Dermis blood vessel endothelial cell (primary cell): ENCODE measurements at places on chromosomes 3 and 15.

DNA sequence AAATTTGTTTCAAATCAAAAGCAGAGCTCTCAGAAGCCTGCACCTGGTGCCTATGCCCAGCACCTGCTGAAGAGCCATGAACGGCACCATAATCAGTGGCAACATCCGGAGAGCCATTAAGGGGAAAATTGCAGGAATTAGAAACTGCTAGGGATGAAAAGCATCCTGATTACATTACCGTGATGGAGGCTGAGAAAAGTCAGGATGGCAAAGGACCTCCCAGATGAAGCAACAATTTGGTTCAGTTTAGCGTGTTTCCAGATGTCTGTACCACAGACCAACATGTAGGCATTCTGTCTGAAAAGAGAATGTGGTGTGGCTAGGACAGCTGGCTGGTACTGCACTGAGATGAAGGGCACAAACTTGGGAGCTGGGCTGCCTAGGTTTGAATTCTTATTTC is 106.1 kb downstream of the EOMES start:
- no peak for DNase-seq

- no peak for DNase-seq
These were observed 5.4 kb downstream of the CCDC54 start for GRCh38 chr3:107382631-107383030.

- DNase-seq, result no peak
These were observed 5.7 kb downstream of the IFRD2 start for GRCh38 chr3:50286322-50287227.

DNA sequence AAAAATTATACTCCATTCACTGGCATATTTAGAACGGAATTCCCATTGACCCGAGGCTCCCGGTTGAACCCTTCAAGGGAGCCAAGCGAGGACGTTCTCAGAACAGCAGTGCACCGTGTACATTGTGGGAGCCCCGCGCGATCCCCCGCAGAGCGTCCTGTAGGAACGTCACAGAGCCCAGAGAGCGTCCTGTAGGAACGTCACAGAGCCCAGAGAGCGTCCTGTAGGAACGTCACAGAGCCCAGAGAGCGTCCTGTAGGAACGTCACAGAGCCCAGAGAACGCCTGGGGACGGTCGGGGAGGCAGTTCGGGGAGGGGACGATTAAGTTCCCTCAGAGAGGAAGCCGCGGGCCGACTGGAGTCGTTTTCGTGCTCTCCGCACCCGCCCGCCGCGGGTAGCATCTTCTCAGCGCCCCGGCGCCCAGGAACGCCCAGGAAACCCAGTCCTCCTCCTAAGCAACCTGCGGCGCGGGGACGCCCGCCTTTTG is 506 bp upstream of the ATP1B3 start:
- peak; percentile 70 for DNase-seq

GRCh38 chr3:181578743-181579142 is 133.0 kb upstream of the SOX2 start:
- no peak for DNase-seq

DNA sequence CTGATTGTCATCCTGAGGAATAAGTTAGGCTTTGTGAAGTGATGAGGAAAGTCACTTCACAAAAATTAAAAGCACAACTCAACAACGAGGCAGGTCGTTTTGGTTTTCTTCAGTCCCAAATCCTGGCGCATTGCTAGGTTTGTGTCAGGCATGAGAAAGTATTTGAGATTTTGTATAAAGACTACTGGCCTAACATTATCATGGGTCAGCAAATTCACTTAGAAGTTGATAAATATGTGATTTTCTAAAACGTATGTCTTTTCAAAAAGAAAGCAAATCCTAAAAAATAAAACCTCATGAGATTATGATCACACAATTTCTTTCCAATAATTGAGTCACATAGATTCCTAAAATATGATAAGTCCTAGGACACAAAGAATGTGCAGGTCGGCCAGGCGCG is 395.8 kb upstream of the RORA start:
- no peak for DNase-seq

DNA sequence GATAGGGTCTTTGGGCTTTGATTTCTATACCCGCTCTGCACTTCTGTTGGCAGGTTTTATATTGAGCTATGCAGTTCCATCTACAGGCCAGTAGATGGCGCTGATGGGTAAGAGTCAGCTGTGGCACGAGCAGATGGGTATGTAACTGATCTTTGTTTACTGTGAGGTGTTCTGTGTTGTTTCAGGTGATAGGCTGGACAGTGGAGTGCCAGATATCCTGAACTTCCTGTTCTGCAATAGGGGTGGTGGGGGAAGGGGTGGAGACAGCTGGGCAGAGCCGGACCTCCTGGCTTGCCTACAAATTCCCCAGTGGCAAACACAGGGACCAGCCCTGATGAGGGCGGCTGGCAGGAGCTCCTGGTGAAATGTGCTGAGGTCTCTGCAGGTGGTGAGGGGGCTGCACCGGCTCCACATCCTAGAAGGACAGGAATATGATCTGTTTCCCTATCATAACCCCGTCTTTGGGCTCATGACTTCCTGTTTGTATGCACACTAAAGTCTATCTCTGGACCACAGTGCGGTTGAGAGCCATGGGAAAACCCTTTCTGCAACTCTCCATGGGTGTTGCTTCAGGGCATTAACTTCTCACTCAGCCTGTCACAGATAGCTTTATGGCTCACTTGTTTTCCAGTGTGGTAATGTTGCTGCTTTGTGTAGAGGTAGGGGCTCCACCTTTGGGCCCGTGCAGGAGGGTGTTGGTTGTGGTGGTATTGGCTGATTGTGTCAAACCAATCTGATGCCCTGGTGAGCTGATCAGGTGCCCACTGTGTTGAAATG is 13.4 kb upstream of the FAM98B start:
- peak; percentile 84 for DNase-seq

DNA sequence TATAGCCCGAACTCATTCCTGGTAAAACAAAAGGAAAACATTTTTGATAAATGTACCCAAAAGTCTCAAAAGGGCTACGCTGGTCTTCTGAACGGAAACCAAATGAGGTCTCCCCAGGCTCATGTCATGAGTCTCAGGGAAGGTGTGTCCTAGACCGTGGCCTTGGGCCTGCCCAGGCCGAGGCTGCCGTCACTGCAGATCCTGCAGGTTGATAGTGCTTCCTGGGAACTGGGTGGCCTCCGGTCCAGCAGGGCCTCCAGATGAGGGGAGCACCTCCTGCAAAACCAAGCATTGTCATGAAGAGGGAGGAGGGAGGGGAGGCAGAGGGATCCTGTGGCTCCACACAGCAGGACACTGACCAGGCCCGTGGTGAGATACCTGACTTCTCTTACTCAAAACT is 37.5 kb downstream of the ZXDC start:
- DNase-seq, result no peak

DNA sequence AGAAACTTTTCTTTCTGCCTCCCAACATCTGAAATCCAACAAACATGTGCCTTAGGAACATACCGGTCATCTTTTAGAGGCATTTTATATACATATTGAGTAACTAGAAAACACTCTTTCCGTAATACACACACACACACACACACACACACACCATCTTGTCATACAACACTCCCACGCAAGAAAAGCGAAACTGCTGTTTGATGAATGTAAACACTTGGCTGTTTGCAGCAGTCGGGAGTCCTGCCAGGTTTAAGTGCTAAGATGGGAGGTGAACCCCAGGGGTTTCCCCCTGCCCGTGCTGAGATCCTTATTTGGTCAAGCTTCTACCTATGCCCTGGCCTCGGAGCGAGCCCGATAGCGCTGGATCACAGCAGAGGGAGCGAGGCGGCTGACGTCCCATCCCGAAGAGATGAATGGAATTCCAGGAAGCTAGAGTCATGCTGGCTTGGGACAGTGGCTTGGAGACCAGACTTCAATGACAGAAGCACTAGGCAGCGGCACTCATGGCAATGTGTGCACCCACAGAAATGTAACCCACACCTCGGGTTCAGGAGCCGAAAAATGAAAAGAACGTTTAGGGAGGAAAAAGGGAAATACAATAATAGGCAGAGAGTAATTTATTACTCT is 1.3 kb upstream of the THBS1 start:
- DNase-seq, result peak; percentile 98

GRCh38 chr3:198032039-198032936 is 72.3 kb downstream of the LMLN start:
- peak; percentile 84 for DNase-seq
